ENCODE measurements at places on chromosomes 16 and 17.
A peak's percentile ranks its signal among the peaks of the same experiment; 100 is the strongest.

DNA sequence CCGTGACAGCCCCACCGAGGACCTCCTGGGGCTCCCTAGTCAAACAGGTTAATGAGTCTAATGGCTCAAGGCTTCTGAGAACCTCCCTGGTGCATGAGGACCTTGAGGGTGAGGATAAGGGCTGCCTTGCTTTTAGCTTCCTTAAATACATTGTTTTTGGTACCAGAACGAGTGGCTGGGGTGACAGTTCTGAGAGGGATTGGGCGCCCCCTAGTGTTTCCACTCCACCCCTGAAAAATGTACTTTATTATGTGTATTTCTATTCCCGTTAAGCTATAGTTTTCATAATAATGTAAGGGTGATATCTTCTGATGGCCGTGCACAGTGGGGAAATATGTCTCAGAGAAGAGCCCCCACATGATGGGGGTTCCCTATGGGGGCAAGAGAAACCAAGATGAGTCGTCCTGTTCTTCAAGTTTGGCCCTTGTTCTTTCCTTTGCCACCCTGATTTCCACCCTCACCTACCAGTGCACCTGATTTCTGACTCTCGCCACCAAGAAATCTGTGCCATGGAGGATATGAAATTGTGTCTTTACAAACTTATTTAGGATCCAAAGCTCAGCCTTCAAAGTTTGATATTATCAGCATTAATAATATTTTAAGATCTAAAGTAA, 14.5 kb upstream of the VWA3A start:
- no peak overlapping the region for H3K4me3 ChIP-seq
- peak; percentile 74 for DNase-seq
- H3K4me1 ChIP-seq = peaks cover 17% of the 10 kb centered on the region
- H3K27me3 ChIP-seq = peaks cover 2% of the 10 kb centered on the region
- H3K36me3 ChIP-seq = no peaks in the 10 kb centered on the region
- no peak overlapping the region for H3K27ac ChIP-seq

DNA sequence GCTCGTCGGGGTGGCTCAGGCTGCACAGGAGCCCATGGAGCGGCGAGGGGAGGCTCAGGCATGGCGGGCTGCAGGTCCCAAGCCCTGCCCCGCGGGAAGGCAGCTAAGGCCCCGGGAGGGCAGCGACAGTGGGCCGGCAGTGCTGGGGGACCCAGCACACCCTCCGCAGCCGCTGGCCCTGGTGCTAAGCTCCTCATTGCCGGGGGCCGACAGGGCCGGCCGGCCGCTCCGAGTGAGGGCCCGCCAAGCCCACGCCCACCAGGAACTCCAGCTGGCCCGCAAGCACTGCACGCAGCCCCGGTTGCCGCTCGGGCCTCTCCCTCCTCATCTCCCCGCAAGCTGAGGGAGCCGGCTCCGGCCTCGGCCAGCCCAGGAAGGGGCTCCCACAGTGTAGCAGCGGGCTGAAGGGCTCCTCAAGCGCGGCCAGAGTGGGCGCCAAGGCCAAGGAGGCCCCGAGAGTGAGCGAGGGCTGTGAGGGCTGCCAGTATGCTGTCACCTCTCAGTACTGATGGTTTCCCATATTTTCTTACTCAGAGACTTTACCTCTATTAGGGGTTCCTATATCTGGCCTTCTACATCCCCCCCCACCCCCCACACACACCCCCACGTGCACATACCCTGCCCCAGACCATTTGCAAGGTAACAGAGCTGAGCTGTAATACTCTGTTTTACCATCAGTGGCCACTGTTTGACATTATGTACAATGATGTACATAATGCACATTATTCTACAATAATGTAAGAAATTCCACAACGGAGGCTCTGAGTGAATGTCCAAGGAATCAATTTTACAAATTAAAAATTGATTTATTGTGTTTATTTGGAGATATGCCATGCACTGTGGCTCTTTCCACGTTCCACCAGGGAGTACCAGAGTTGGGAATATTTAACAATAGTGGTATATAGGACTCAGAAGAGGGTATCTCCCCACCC, 3.7 kb upstream of the VAT1L start:
- peaks cover 3% of the 10 kb centered on the region for H3K27me3 ChIP-seq
- H3K4me1 ChIP-seq = peaks cover 5% of the 10 kb centered on the region
- H3K4me3 ChIP-seq = no peak overlapping the region
- DNase-seq = no peak
- H3K27ac ChIP-seq = no peak overlapping the region

GRCh38 chr17:7992516-7992915, 9.9 kb upstream of the GUCY2D start:
- DNase-seq = no peak
- H3K4me3 ChIP-seq = no peak overlapping the region
- H3K27me3 ChIP-seq = no peaks in the 10 kb centered on the region
- H3K36me3 ChIP-seq = no peaks in the 10 kb centered on the region

GRCh38 chr17:19357761-19358160, 4.8 kb downstream of the B9D1 start:
- H3K27ac ChIP-seq = peak overlapping the region; percentile 45
- H3K4me3 ChIP-seq = no peak overlapping the region
- peaks cover 20% of the 10 kb centered on the region for H3K4me1 ChIP-seq
- peaks cover 7% of the 10 kb centered on the region for H3K27me3 ChIP-seq

- H3K27ac ChIP-seq = no peak overlapping the region
- H3K4me3 ChIP-seq = peak overlapping the region; percentile 47
- no peaks in the 10 kb centered on the region for H3K36me3 ChIP-seq
- no peak for DNase-seq
- H3K27me3 ChIP-seq = peaks cover 20% of the 10 kb centered on the region
Measured at GRCh38 chr17:68199837-68200688, 47.8 kb upstream of the AMZ2 start.

DNA sequence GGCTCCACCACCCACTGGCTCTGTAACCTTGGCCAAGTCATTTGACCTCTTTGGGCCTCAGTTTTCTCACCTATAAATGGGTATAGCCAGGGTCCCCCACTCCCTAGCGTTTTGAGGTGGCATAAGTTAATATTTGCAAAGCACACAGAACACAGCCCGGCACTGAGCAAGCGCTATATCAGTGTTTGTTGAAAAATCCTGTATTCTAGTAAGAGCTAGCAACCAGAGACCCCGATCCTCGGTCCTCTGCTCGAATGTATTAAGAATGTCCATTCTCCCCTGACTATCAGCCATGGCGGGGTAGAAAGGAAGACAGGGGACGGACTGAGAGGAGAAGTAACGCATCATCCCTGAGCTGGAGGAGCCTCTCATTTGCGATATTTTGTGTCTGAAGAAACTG, 131.2 kb downstream of the IRF8 start:
- H3K27ac ChIP-seq = no peak overlapping the region
- peaks cover 6% of the 10 kb centered on the region for H3K36me3 ChIP-seq
- no peak for DNase-seq
- H3K4me3 ChIP-seq = no peak overlapping the region
- peaks cover 5% of the 10 kb centered on the region for H3K27me3 ChIP-seq

DNA sequence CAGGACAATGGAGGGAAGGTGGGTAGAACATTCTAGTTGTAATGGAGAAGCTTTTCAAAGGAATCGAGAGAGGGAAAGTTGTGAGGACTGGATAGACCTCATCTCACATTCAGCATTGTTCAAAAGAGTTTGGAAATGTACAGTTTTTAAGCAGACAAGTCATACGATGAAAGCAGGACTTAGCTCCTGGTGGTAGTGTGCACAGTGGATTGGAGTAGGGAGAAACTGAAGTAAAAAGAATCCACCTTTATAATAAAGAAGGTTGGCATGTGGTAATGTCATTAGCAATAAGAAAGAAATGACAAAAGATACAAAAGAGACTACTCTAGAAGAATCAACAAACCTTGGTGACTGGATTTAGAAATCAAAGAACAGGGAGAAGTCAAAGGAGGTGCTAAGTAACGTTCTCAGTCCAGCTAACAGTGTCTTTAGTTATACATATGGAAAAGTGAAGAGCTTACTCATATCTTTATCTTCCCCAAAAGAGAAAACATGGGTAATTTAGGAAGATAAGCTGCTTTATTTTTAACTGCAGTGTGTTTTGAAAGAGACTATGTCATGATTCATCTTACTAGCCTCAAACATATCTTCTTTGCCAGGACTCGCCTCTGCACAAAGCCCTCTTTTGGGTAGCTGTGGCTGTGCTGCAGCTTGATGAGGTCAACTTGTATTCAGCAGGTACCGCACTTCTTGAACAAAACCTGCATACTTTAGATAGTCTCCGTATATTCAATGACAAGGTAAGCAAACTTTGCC, 18.7 kb upstream of the EVI2A start:
- peaks cover 3% of the 10 kb centered on the region for H3K27me3 ChIP-seq
- no peak for DNase-seq
- H3K4me3 ChIP-seq = no peak overlapping the region
- H3K27ac ChIP-seq = no peak overlapping the region
- H3K4me1 ChIP-seq = no peaks in the 10 kb centered on the region
- peaks cover 4% of the 10 kb centered on the region for H3K36me3 ChIP-seq

DNA sequence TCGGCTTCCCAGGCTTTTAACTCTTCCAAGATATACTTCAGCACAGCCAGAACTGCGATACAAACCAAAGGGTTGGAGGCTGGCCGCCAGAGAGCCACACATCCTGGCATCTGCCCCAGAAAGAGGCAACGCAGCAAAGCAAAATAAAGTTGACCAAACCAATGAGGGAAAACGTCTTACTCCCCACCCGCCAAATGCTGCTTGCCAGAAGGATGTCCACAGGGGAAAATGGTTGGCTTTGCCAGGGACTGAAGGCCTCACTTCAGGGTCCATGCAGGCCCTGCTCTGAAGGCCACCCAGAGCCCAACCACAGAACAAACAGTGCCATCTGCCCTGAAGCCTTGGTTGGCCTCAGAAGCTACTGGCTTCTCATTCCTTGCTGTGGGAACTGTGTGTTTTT, 15.0 kb downstream of the CACNG1 start:
- peaks cover 5% of the 10 kb centered on the region for H3K27me3 ChIP-seq
- no peak overlapping the region for H3K4me3 ChIP-seq
- no peak overlapping the region for H3K27ac ChIP-seq
- no peaks in the 10 kb centered on the region for H3K4me1 ChIP-seq

GRCh38 chr17:44351961-44352827, 7.1 kb downstream of the GRN start:
- H3K27ac ChIP-seq = no peak overlapping the region
- peaks cover 12% of the 10 kb centered on the region for H3K27me3 ChIP-seq
- H3K4me1 ChIP-seq = peaks cover 14% of the 10 kb centered on the region
- no peak overlapping the region for H3K4me3 ChIP-seq

- peaks cover 3% of the 10 kb centered on the region for H3K36me3 ChIP-seq
Measured at GRCh38 chr17:79201536-79202227, 127.1 kb downstream of the ENGASE start.

GRCh38 chr16:61834082-61834481, 202.2 kb downstream of the CDH8 start:
- H3K27me3 ChIP-seq = no peaks in the 10 kb centered on the region
- H3K4me3 ChIP-seq = no peak overlapping the region
- no peaks in the 10 kb centered on the region for H3K4me1 ChIP-seq

GRCh38 chr16:81073560-81074330, 3.3 kb downstream of the C16orf46 start:
- no peaks in the 10 kb centered on the region for H3K36me3 ChIP-seq
- H3K4me3 ChIP-seq = no peak overlapping the region
- peaks cover 2% of the 10 kb centered on the region for H3K4me1 ChIP-seq
- no peak overlapping the region for H3K27ac ChIP-seq
- no peaks in the 10 kb centered on the region for H3K27me3 ChIP-seq

DNA sequence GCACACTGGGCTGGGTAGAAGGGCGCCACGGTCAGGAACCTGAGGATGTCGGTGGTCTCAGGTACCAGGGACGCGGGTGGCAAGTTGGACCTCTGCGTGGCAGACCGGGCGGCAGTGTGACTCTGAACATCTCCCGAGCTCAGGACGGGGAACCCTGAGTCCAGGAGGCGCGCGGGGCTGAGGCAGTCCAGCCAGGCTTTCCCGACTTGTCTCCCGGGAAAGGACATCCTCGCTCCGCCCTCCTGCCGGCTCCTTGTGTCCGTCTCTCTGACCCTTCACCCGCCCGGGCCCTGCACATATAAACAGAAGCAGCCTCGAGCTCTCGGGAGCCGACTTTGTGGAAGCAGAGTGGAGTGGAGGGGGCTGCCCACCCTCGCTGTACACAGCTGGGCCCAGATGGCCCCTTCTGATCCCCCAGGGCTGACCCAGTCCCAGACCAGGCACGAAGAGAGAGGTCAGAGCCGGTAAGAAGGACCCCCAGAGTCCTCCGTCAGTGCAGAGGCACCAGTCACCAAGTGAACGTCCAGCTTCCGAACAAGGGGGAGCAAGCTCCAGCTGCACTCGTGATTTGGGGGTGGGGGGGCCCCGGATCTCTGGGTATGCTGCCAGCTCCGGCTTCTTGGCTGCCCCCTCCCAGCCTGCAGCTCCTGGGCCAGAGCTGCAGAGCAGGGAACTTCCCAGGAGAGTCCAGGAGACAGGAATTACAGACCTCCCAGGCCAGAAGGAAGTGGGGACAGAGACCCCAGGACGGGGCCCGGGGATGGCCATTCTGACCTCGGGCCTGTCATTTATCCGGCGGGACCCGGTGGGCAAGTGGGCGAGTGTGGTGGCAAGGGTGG, 8.5 kb upstream of the P2RX1 start:
- H3K36me3 ChIP-seq = no peaks in the 10 kb centered on the region
- DNase-seq = peak; percentile 75
- H3K4me3 ChIP-seq = peak overlapping the region; percentile 56
- H3K27ac ChIP-seq = peak overlapping the region; percentile 92
- peaks cover 23% of the 10 kb centered on the region for H3K4me1 ChIP-seq

GRCh38 chr16:22815863-22816262, 1.9 kb downstream of the HS3ST2 start:
- peaks cover 9% of the 10 kb centered on the region for H3K27me3 ChIP-seq
- DNase-seq = no peak
- peaks cover 11% of the 10 kb centered on the region for H3K36me3 ChIP-seq
- H3K27ac ChIP-seq = no peak overlapping the region
- peaks cover 2% of the 10 kb centered on the region for H3K4me1 ChIP-seq

DNA sequence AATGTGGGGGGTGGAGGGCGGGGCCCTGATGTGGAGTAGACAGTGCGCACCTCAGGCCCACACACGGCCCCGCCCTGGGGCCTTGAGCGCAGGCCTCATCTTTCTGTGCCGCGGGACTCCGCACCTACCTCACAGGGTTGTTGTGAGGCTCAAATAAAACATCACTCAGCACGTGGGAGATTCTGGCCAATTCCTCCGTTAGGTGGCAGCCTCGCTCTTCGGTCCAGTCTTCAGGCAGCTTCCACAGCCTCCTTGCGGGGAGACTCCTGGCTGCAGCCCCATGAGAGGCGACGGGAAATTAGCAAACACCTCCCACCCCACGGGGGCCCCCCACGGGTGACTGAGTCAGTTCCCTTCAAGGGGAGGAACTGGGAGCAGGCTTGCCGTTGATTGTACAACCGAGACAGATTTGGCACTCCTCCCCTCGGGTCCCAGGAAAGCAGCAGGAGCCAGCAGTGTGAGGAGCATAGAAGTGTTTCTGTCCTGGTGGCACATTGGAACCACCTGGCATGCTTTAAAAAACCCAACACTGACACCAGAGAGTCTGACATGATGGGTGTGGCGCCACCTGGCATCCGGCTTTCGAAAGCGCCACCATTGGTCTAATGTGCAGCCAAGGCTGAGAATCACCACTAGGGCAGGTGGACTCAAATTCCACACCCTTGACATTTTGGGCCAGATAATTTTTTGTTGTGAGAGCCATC, 7.6 kb downstream of the MRM1 start:
- H3K27ac ChIP-seq = no peak overlapping the region
- H3K4me1 ChIP-seq = peaks cover 6% of the 10 kb centered on the region
- peaks cover 4% of the 10 kb centered on the region for H3K27me3 ChIP-seq
- H3K36me3 ChIP-seq = no peaks in the 10 kb centered on the region
- H3K4me3 ChIP-seq = no peak overlapping the region

- H3K27ac ChIP-seq = no peak overlapping the region
- no peak overlapping the region for H3K4me3 ChIP-seq
Measured at GRCh38 chr17:74686761-74687160, 26.0 kb downstream of the CD300LF start.

Data from glutamatergic neuron (in vitro differentiated cells).